ENCODE measurements at places on chromosomes 12 and 14.
A peak's percentile ranks its signal among the peaks of the same experiment; 100 is the strongest.

- DNase-seq, result no peak
These were observed 110.1 kb downstream of the SAMD4A start for GRCh38 chr14:54676812-54677708.

DNA sequence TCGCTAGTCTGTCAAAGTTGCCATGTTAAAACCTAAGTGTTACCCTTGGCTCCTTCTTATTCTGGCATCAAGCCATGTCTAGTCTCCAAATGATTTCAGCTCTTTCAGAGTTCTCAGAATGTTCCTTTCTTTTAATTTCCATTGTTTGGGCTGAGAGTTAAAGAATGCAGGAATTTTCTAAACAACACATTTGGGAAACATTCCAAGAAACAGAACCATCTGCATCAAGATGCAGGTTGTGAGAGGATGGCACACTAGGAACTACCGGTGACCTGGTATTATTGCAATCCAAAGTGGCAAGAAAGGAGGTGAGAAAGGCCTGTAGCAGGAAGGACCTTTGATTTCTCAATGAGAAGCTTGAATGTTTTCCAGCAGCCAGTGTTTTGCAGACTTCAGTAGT lies 30.1 kb downstream of the SLC35F4 start:
- no peak for DNase-seq

DNA sequence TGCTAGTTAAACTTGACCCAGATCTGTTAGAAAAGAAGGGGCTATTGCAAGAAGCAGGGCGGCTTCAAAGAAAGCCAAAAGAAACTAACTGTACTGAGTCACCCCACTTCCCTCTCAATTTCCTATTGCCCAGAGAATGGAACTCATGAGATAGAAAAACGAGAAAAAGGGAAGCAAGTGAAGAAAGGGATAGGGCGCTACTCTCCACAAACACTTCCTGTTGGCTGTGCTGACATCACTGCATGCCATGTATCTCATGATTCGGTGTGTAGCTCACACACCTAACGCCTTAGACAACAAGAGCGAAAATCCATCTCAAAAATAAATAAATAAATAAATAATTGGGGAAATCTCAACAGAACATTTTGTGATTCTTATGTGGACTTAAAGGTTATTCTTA lies 13.0 kb upstream of the P2RX4 start:
- no peak for DNase-seq

DNA sequence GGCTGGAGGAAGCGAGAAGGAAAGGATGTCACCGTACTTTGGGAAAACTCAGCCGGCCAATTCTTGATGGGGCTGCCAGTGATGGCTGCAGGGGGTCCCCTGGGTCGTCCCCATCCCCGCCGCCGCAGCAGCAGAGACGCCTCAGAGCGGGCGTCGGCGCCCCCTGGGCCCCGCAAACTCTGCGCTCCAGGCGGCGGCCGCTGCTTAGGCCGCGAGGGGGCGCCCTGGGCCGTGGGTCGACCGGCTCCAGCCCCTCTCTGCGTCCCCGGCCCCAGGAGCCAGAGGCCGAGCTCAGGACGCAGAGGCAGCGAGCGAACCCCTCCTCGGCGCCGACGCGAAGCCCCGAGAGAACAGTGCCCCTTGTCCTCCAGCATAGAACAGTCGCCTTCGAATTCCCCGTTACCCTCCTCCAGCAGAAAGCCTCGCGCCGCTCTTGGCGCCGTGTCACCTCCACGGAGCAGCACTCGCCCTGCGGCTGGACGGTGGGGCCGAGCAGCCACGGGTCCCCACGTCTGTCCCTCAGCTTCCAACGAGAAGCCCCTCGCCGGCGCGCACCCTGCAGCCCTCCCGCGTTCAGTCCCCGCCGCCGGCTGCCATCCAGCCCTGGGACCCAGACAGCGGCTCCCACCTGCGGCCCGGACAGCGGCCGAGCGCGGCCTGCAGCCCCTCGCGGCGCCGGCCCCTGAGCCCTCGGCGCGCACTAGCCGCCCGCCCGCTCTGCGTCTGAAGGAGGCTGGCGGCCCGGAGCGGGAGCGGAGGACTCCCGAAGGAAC lies 106.6 kb downstream of the PRICKLE1 start:
- DNase-seq, result peak; percentile 81

DNA sequence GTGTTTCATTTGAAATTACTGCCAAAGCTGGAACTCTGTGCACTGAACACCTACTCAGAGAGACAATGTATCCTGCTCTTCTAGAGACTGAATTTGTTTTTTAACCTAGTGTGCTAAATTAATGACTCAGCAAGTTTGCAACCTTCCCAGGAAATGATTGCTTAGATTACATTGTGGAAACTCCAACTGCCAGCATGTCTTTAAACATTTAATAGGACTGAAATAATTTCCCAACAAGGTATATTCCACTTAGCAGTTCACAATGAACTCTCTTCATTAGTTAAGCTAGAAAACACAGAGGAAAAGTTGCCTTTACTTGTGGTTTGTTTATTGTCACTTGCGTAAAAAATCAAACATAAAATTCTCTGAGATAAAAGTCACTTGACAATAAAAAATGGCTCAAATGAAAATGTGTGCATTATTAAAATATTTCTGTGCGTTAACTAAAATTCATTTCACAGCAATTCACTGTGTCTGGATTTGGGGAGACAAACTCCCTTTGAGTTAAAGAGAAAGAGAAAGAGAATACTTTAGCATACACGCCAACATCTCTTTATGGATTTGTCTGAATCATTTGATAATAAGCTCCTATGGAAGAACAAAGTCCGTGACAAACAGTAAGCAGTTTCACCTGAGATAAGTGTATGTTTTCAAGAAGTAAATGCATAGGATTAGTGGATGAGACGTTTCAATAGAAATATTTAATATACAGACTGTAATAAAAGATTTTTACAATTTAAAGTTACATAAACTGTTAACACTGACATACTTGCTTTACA lies 284.0 kb downstream of the PRKD1 start:
- DNase-seq, result no peak

All from mesothelial cell of epicardium (in vitro differentiated cells).